ENCODE measurements at places on chromosomes 11 and 22.
A peak's percentile ranks its signal among the peaks of the same experiment; 100 is the strongest.

GRCh38 chr22:23237841-23238240 lies 57.5 kb downstream of the BCR start:
- DNase-seq, result no peak

GRCh38 chr11:114228435-114229411 lies 67.5 kb upstream of the NNMT start:
- no peak for DNase-seq

DNA sequence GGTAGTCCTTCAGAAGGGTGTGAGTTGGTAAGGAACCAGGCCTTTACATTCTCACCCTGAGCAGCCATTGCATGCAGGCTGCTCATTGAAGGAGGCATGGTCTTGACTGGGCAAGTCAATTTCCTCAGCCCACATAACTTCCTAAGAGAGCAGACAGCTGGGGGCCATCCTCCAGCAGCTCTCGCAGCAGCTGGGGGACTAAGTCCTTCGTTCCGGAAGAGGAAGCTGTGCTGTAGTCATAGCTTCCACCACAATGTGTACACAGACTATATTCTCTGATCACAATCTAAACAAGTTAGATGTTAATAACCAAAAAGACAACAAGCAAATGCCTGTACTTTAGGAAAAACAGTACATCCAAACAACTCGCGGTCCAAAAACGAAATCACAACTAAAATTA lies 30.1 kb upstream of the MPPED1 start:
- DNase-seq, result no peak

DNA sequence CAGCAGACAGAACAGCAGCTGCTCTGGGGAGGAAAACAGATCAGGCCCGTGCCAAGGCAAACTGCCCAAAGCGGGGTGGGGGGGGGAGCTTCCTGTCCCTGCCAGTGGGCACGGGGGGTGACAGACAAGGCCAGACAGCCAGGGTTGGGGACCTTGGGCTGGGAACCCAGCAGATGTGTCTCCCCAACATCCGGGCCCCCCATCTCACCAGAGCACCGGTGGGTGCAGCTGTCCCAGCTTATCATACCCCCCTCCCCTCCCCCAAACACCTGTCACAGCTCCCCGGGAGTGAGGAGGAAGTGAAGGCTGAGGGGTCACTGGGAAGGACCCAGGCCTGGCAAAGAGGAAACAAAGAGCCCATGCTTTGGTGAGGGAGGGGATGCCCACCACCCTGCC lies 1.3 kb downstream of the PPP1R14B start:
- DNase-seq, result no peak

DNA sequence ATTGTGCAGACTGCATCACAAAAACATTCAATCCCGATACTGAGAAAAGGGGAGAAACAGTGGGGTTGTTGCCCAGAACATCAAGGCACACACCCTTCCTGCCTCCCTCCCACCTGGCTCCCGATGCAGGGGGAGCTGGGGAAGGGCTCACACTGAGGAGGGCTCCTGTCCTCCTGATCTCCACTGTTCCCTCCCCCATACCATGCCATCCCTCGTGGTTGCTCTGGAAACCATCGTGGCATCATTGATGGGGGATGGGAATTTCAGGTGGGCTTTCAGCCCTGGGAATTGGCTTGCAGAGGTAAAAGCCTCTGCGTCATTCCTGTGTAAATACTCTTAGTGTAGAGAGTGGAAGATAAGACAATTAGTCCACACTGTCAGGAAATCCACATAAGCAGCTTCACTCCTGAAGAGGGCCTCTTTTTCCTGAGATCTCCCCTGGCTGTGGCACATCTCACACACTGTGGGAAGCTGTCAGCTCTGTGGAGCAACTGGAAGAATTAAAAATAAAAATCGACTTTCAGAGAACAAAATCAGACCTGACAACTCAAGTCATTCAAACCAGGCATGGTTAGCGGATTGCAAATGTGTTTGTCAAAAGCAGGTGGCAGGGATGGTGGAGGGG lies 176.0 kb downstream of the CHST1 start:
- no peak for DNase-seq

DNA sequence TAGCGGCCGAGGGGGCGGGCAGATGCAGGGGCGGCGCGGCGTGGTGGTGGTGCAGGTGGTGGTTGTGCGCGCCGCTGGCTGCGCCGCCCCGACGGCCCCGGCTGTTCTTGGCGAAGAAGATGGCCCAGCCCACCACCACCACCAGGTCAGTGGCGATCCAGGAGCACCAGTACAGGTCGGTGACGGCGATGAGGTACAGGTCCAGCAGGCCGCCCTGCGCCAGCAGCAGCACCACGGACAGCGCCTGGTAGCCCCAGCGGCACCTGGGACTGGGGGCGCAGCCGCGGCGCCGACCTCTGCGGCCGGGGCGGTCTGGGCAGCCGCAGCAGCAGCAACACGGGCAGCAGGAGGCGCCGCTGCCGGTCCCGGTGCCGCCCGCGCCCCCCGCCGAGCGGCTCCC lies 879 bp downstream of the TMEM121B start:
- DNase-seq, result peak; percentile 11

DNA sequence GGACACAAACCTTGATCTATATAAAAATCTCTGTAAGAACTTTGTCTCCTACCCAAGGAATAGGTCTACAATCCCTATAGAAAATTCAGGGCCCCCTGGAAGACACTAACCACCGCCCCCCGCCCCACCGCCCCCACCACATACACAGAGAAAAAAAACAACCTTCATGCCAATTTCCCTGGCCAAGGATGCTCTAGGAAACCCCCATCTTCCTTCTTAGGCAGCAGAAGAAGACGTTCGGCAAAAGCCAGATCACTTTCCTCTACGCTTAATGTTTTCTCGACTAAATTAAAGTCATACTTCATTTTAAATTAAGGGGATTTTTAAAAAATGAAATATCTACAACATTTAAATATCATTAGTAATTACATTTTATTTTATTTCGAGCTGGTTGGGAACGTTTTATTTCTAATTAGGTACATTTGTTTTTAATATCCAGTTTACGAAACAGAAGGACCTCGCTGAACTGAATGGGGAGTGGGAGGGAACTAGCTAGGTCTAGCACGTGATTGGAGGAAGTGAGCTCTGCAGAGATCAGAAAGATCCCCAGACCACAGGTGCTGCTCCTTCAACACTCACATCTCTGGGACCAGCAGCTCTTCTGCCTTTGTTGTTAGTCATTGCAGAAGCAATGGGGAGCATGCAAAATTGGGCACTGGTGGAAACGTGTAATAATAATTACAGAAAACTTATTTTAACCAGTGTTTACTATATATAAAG lies 472.3 kb downstream of the MN1 start:
- no peak for DNase-seq

GRCh38 chr11:59201353-59201752 lies 11.4 kb downstream of the MPEG1 start:
- DNase-seq, result no peak

- no peak for DNase-seq
Measured at GRCh38 chr11:130192845-130193267, 33.3 kb downstream of the ST14 start.

DNA sequence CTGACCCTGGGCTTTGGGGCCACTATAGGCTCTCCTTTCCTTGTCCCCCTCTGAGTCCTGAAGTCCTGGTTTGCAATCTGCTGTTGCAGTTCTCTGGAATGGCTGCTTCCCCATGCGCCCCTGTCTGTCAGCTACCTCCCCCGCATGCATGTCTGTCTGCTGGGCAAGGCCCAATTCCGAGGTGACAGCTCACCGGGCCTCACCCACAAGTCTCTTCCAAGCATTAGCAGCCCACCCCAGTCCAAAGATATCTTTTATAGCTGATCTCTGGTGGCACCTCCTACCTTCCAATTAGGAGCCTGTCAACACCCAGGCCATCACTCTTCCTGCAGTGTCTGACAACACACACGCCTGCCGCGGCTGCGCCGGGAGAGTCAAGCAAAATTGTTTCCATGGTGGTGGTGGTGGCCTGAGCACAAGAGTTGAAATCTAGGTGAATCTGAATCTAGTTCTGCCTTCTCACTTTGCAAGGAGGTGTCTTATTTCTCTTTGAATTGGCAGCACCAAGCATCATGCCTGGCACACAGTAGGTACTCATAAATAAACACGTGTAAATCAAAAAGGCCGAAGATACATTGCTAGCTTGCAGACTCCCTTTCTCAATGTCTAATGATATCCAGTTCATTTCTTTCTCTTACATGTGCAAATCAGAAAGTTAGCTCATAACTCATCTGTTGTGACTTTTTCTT lies 1.2 kb upstream of the LMO2 start:
- no peak for DNase-seq

DNA sequence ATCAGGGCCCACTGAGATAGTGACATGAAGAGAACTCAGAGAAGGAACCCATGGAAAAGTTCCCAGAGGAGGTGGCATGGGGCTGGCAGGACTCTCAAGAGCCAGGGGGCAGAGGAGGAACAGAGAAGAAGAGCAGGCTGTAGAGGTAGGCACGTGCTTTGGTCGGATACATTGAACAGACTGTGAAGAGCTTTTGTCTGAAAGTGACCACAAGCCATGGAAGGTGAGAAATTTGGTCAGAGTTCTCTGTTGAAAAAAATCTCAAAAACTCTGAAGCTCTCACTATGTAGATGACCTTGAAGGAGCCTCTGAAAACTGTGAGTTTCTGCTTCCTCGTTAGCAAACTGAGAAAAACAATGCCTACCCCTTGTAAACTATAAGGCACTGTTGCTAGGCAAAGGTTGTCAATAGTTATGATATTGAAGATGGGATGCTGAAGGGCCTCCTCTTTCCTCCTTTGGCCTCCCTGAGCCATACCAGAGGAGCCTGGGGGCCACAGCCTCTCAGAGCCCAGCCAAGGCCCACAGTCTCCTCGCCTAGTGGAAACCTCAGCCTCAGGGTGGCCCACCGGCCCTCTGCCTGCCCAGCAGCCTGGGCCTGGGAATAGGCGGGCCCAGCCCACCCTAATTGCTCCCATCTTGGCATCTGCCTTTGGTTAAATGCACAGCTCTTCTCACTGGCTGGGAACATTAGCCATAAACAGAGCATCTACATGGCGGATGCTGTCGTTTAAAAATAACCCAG lies 415.7 kb downstream of the SOX6 start:
- no peak for DNase-seq

DNA sequence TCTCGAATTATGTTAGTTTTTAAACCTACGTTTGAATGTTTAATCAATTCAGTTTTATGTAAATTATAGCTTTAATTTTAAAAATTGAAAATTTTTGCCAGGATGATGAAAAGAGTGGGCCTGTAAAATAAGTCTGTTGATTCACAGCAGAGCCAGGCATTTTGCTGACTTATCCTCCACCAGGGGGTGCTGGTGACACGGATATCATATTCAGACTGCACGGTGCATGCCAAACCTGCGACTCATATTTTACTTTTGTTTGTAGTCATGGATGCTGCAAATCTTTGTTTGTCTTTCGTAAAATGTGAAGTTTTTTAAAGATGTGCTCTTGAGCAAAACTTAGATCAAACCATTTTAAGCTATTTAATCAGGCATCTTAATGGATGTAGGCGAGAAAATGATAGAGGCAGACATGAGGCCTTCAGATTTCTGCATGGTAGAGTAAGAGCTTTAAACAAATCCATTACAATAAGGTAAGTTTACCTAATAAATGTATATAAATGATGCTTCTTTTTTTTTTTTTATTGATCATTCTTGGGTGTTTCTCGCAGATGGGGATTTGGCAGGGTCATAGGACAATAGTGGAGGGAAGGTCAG lies 3.6 kb upstream of the OR8B3 start:
- DNase-seq, result peak; percentile 77

- no peak for DNase-seq
Measured at GRCh38 chr11:44725016-44725685, 1.6 kb upstream of the TSPAN18 start.

GRCh38 chr11:123178186-123178585 lies 16.9 kb downstream of the CLMP start:
- no peak for DNase-seq

Data from kidney glomerular epithelial cell (primary cell).